HT-29 (cell line): ENCODE measurements at places on chromosomes 11 and 22. TPM values are rescaled to one million over a fixed set of nuclear protein-coding genes. Genes with fewer than 3 reads are reported as not detected.

OR51I1 gene
- total RNA-seq = not detected in 2 replicates

- no peak for DNase-seq
Measured at GRCh38 chr22:21455334-21456089, 11.7 kb upstream of the TMEM191C start.

DNA sequence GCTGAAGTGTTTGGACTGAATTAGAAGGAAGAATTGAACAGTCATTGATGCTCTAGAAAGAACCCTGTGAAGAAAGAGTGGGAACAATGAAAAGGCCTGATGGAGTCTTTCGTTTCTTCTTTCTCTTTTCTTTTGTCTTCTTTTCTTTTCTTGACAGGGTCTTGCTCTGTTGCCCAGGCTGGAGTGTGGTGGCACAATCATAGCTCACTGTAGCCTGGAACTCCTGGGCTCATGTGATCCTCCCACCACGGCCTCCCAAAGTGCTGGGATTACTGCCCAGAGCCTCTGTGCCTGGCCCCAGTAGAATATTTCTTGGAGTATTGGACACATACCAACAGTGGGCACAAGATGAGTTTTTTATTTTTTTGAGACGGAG, 1.1 kb downstream of the FEN1 start:
- DNase-seq = no peak

DNA sequence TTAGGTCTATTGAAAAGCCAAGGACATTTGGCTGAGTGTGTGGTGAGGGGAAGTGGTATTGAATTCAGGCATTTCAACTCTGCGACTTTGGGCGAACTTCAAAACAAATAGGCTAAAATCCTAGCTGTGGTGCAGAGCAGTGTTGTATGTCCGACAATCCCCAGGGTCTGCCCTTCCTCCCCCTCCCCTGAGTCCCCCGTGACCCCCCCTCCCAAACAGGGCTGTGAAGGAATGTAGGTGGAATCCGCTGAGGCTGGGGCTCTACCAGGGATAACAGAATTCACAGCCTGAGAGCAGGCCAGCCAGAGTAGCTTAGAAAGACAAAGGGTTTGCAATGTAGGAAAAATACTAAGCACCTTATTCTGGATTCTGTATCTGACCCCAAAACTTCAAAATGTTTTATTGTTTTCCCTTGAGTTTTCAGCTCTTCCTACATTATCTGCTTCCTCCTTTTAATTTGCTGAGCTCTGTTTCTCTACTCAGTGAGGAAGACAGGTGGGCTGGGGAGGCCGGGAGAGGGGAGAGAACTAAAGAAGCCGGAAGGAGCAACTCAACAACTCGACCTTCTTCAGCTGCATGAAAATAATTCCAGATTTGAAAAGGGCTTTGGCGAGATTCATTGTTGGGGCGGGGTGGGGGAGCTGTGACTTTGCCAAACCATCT, 315.2 kb downstream of the BLID start:
- DNase-seq = no peak

DNA sequence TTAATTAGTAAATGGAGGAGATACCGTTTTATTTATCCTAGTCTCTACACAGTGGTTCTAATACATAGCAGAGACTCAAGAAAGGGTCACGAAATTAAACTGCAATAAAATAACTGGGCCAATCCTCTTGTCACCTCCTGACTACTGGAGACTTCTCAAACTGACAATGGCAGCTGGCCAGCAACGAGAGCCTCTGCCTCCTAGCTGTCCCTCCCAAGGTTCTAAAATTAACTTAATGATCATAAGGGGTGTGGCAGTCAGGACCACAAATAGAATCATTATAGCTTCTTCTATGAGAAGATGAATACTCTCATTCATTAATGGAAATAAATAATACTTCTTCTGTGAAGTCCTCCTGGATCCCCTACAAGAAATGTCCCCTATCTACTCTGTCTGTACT, 63.8 kb upstream of the APOA1 start:
- DNase-seq = no peak

NRIP3 gene
- total RNA-seq = not detected in 2 replicates

DNA sequence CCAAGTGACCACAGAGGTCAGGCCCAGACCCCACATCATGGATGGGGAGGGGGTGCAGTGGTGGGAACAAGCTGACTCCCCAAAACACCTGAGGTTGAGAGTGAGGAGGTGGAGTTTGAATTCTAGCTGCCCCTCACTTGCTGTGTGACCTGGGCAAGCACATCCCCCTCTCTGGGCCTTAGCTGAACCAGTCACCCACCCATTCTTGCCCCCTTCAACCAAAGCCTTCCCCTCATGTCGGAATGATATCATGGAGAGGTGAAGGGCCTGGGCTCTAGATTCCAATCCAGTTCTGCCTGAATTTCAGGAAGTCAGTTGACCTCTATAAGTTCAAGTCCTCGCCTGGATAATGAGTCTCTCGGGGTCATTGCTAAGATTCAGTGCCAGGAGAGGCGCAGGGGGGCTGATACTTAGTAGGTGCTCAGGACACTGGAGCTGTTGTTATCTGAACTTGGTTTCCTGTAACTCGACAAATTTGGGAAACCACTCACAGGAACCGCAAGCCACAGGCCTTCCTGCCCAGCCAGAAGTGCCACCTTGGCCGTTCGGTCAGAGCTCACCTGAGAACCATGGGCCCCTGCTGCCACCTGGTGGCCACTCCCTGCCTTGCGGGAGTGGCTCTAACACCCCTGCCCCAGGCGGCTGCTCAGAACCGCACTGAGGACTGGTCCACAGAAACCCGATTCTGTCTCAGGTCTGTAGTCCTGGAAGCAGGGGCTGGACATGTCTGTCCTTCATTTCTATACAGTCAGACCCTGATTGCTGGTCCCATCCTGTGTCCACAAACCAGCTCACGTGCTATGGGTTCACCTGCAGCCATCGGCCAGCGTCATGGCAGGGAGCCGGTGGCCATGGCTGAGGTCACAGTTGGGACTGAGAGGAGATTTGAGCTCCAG, 6.9 kb downstream of the CDC42EP1 start:
- DNase-seq = peak; percentile 87

GRCh38 chr11:103800406-103801114, 235.9 kb upstream of the DDI1 start:
- no peak for DNase-seq

DNA sequence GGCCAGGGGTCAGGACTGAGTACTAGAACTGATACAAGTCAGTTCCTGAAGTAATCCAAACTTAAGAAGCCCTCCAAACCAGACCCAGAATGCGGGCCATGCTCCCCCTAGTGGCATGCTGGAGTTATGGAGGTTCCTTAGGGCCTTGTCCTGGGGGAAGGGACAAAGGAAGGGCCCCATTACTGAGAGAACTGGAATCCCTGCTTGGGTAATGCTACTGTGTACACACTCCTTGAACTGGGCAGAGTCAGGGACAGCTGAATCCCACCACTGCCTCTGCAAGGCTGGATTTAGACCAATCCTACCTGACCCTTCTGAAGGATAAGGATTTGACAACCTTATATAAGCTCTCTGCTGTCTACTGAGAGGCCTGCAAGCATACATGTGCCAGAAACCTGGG, 97.3 kb upstream of the AKIP1 start:
- peak; percentile 95 for DNase-seq

DNA sequence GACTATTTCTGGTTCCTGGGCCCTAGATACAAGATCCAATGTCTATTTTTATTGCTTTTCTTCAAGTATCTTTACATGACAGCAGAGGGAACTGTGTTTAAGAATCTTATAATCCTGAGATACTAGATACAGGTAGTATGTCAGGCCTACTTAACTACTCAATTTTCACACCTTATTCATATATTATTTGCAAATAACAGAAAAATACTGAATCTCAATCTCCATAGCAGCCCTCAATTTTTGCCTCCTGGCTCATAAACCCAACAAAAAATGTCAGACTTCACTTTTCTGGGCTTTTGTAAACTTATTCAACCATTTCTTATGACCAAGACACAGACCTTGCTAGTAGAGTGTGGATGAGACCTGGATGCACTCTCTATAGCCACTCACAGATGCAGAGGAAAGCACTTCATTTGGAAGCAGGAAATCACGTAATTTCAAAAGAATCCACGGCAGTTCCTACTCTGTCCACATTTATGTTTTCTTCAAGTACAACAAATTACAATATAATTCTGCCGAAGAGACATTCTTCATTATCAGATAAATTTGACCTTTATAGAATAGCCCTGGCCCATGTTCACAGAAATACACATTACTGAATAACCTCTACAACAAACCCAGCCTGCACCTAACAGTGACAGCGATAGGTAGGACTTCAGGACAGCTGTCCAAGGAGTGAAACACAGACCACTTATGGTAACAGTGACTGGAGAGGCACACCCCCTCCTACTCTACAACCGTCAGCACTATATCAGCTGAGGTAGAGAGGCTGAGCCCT, 62.0 kb upstream of the YPEL1 start:
- DNase-seq = no peak

DNA sequence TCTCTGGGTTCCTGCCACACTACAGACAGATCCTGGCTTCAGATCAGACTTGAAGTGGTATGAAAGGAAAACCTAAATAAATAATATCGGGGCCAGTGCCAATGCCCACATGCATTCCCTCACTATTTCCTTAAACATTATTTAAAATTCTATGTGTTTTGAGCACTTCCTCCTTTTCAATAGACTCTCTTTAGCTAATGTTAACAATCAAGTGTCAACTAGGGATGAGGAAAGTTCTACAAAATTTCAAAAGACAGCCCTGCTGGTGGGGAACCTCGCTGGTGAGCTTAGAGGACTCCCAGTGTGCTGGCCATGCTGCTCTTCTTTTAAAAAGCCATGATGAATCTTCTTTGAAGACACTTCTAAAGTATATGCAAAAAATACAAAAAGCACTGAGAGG, 87.5 kb downstream of the ENTHD1 start:
- DNase-seq = no peak

FCHSD2 gene
- total RNA-seq = 2.9 and 4.8 TPM in 2 replicates

GRCh38 chr11:73246303-73246702, 25.8 kb upstream of the P2RY6 start:
- DNase-seq = no peak

PRRG4 gene
- total RNA-seq = 4.3 and 4.8 TPM in 2 replicates

MUC2 gene
- 6.9 and 9.1 TPM in 2 replicates for total RNA-seq

GRCh38 chr11:11973361-11973800, 35.0 kb downstream of the DKK3 start:
- DNase-seq = no peak

PRR5 gene
- total RNA-seq = 16.6 and 16.9 TPM in 2 replicates

DNA sequence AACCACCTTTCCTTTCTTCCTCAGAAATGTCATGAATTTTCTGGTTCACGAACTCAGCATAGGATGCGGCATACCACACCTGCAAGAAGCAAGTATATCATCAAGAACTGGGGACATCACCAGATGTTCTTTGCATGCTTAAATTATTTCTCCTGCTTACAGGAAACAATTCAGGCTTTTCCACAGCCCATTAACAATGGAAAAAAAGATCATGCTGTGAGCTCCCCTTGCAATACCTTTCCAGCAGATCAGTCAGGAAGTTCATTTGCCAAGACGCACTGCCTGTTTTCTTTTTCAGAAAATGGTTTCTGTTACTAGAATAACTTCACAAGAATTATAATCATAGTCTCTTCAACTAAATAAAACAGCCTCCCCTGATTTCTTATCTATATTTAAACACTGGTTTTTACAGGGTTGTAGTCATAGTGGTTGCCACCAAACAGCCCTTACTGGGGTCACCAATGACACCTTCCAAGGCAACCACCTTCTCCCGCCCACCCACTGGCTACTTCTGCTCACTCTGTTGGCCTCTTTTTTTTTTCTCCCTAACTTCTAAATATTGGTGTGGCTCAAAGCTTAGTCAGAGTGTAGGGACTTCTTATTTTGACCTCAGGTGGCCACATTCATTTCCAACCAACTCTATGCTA, 42.3 kb upstream of the NFRKB start:
- no peak for DNase-seq

DNA sequence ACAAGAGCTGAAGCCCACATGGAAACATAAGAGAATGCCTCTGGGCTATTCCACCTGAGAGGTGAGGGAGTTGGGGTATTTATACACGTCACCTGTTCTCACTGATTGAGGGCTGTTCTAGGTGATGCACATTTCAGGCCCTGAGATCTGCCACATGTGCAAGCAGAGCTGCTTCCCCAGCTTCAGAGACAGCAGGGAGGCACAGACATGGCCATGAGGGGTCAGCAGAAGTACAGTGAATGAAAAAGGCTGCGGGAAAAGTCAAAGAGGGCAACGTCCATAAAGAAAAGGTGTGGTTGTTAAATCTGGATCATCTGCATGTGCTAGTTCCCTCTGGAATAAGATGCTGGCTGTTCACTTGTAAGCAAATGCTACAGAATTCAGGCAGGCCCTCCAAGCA, 75.4 kb downstream of the GAB4 start:
- DNase-seq = peak; percentile 3

DNA sequence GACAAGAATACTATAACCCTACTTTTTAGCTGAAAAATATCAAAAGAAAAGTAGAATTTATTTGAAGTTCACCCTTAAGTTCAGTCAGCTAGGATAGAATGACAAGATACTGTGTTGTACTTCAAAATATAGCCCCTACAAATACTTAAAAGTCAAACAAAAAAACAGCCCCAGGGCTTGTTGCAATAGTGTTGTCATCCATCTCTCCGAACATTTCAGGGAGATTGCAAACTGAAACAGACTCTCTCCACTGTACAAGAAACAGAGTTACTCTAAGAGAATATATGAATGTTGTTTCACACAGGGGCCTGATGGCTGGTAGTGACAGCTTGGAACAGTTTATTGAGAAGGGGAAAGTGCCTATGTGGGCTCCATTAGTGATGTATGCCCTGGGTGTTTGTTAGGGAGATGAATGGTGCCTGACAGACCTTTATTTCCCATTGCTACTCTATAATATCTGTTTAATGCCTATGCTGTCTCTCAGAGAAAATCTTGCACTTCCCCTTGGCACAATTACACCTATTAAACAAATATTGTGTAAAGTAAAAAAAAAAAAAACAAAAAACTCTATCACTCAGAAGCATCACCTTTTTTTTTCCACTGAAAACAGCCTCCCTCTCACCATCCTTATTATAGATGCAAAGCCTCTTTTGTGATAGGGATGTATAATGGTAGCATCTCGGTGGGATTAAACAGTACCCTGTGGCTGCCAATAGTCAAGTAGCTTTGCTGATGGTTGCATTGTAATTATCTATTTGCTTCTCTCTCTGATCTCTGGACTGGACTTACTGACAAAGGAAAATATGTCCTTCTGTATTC, 506.3 kb upstream of the LUZP2 start:
- no peak for DNase-seq

RIBC2 gene
- total RNA-seq = 3.5 and 6.4 TPM in 2 replicates

- DNase-seq = no peak
Measured at GRCh38 chr11:14638561-14638960, 5.0 kb upstream of the PDE3B start.

CCDC88B gene
- 11.4 and 12.8 TPM in 2 replicates for total RNA-seq

- peak; percentile 79 for DNase-seq
Measured at GRCh38 chr11:63613517-63614135, 607 bp downstream of the PLAAT3 start.

GRCh38 chr22:41264408-41264941, 21.5 kb downstream of the RANGAP1 start:
- no peak for DNase-seq

GRCh38 chr22:37186228-37186996, 1.6 kb downstream of the C1QTNF6 start:
- DNase-seq = peak; percentile 85

- DNase-seq = no peak
Measured at GRCh38 chr11:45341372-45341771, 55.2 kb upstream of the SYT13 start.
